Hair follicular keratinocyte (primary cell): ENCODE measurements at places on chromosomes 12 and 14. TPM values are rescaled to one million over a fixed set of nuclear protein-coding genes. Genes with fewer than 3 reads are reported as not detected.

Gene ERBB3
- total RNA-seq = 6.2 and 14.0 TPM in 2 replicates

Gene VRTN
- total RNA-seq = not detected in 2 replicates

Gene ITGB7
- 0.04 and 1.6 TPM in 2 replicates for total RNA-seq

Gene ACSM4
- total RNA-seq = not detected in 2 replicates

Gene RPL10L
- total RNA-seq = not detected in 2 replicates
